Kidney (tissue), 22 donors: ENCODE measurements at places on chromosomes 3 and 15.

DNA sequence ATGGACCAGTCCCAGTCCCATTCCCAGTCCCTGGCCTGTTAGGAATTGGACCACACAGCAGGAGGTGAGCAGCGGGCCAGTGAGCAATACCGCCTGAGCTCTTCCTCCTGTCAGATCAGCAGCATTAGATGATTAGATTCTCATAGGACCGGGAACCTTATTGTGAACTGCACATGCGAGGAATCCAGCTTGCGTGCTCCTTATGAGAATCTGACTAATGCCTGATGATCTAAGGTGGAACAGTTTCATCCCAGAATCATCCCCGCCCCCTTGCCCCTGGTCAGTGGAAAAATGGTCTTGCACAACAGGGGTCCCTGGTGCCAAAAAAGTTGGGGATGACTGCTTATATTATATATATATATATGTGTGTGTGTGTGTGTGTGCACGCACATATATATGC lies 63.1 kb downstream of the IFT57 start:
- DNase-seq, result no peak

GRCh38 chr3:118213892-118214291 lies 820.8 kb downstream of the IGSF11 start:
- no peak for DNase-seq

- no peak for DNase-seq
These were observed 61.9 kb upstream of the CDAN1 start for GRCh38 chr15:42798802-42799201.

DNA sequence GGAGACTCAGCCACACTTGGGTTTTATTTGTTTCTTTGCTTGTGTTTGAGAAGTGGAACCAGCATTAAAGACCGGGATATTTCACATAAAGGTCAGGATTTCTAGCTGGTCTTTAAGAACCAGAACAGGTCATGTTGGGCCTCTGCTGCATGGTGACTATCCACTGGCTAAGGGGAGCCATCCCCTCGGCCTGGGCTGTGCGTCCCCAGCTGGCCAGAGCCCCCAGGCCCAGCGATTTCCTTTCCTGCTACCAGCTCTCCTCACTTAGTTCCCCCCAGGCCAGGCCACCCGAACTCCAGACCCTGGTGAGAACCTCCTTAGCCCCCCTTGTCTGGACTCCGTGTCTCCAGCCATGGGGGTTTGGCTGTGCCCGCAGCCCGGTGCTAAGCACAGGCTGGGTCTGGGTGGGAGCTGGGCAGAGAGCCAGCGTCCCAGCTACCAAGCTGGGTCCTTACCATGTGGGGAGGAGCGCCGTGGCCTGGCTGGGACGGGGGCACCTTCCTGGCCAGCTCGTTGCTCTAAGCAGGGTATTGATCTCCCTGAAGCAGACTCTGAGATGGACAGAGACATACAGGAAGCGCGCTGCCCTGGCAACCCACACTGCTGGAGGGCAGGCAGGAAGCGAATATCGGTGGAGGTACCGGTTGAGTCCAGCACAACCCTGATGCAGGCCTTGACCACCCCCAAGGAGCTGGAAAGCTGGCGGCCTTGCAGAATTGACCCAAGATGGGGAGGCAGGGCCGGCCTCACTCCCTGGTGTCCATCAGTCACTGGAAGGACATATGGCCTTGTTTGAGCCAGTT lies 49.4 kb downstream of the KLF15 start:
- no peak for DNase-seq

- DNase-seq, result no peak
These were observed 6.0 kb downstream of the CCR2 start for GRCh38 chr3:46359733-46360493.

GRCh38 chr3:158100681-158101080 lies 5.5 kb downstream of the SHOX2 start:
- no peak for DNase-seq

- no peak for DNase-seq
These were observed 111.8 kb upstream of the LYSMD4 start for GRCh38 chr15:99845009-99845408.

DNA sequence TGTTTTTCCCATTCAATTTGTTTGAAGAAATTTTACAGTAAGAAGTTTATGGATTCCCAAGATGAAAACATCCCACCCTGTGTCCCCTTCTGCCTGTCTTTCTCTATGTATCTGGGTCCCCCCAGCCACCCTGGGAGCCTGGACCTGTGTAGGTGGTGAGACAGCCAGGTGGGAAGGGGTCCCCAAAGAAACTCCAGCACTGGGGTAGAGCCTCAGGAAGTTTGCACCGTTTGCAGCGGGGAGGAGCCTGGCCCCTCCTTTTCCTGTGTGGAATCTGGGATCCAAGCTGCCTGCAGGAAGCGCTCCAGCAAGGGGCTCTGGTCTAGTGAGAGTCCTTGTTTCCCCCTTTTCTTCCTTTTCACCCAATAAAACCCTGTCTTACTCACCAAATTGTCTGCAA lies 49.4 kb upstream of the ITGA11 start:
- DNase-seq, result no peak

- DNase-seq, result no peak
These were observed 15.3 kb downstream of the CD276 start for GRCh38 chr15:73699249-73700040.

GRCh38 chr3:65785065-65785645 lies 253.6 kb downstream of the MAGI1 start:
- DNase-seq, result no peak

- no peak for DNase-seq
These were observed 84.9 kb downstream of the ARNT2 start for GRCh38 chr15:80489030-80489594.

GRCh38 chr15:96337365-96338023 lies 7.0 kb downstream of the NR2F2 start:
- no peak for DNase-seq

- DNase-seq, result peak; percentile 32
These were observed 26.6 kb upstream of the PLAAT1 start for GRCh38 chr3:193214445-193214844.

DNA sequence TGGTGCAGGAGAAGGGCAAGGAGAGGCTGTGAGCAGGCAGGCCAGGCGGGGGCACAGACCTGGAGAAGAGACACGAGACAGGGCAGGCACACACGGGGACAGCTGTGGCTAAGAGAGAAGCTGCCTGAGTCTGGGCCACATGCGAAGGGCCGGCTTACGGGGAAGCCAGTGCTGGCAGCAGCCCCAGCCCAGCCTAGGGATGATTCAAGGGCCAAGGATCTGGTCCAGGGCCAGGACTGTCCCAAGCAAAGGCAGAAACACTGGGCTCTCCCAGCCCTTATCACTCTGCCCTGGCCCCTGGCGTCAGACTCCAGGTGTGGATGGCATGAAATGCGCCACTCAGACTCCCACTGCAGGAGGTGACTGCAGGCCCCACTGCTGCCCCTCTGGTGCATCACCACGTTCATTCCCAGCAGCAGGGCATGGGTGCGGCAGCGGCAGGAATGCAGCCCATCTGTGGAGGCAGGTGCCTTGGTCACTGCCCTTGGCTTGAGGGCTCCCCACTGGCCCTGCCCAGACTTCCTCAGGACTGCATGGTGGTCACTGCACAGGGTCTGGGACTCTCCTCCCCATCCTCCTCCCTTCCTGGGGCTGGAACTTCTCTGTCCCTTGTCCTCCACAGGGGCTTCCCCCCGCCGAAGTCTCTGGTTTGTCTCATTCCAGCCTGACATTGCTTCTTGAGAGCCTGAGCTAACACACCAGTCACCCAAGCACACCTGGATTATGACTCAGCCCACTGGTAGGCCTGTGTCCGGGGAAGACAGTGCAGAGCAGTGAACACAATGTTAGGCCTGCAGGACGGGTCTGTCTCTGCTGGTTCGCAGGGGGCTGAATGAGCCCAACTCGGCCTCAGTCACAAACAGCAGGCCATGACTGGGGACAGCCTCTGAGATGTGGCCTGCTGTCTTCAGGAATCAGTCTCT lies 69.3 kb downstream of the TBC1D2B start:
- DNase-seq, result no peak

GRCh38 chr3:119359476-119360326 lies 65.5 kb downstream of the ARHGAP31 start:
- no peak for DNase-seq

- no peak for DNase-seq
These were observed 655.2 kb upstream of the ADAMTS9 start for GRCh38 chr3:65343026-65343425.

GRCh38 chr15:42741710-42742109 lies 4.8 kb upstream of the CDAN1 start:
- DNase-seq, result no peak
